ENCODE measurements at places on chromosomes 3 and 15. TPM values are rescaled to one million over a fixed set of nuclear protein-coding genes. Genes with fewer than 3 reads are reported as not detected.

GRCh38 chr15:49625460-49626036 is 4.7 kb downstream of the DTWD1 start:
- DNase-seq, result no peak

DNA sequence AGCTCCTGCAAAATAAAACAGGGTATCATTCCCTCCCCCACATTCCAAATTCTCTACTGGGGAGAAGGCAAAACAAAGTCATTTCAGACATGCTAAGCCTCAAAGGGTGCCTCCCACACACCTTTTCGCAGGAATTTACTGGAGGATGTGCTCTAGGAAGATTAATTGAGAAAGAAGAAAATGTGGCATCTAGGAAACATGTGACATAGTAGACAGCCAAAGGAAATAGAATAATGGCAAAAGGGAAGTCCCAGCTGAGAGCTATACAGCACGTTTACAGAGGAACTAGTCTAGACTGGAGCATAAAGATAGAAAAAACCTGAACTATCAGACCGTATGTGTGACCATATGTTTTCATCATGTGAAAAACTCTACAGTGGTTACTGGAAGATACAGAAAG is 58.8 kb upstream of the MELTF start:
- no peak for DNase-seq

DNA sequence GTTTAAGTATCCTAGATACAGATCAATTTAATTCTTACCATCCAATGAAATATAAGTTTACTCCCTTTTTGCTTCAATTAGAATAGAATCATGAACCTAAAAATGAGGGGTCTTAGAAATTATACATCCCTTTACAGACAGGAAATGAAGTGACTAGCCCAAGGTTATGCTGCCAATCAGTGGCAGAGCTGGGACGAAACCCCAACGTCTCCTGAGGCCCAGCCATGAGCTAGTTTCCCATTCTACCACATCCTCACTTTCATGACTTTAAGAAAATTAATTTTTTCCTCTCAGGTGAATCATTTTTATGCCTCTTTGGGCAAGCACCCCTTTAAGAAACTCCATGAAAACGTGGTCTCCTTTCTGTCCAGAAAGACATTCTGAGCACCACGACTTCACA is 11.2 kb downstream of the LRIG1 start:
- DNase-seq, result no peak

GRCh38 chr3:10286596-10287295 is 6.0 kb downstream of the GHRL start:
- no peak for DNase-seq

DNA sequence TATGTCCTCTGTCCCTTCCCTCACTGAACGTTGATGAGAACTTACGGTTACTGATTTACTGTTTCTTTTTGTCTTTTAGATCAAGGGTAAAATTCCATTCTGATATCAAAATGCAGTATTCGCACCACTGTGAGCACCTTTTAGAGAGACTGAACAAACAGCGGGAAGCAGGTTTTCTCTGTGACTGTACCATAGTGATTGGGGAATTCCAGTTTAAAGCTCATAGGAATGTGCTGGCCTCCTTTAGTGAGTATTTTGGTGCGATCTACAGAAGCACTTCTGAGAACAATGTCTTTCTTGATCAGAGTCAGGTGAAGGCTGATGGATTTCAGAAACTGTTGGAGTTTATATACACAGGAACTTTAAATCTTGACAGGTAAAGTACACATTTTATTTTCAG is 990 bp downstream of the MYNN start:
- DNase-seq, result no peak

DNA sequence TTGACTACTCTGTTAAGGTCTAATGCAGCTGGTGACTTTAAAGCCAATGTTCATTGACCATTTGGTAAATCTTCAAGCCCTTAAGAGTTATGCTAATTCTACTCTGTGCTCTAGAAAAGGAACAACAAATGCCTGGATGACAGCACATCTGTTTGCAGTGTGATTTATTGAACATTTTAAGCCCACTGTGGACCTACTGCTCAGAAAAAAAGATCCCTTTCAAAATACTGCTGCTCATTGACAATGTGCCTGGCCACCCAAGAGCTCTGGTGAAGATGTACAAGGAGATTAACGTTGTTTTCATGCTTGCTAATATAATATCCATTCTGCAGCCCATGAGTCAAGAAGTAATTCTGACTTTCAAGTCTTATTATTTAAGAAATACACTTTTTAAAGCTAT is 110.8 kb downstream of the TBC1D5 start:
- no peak for DNase-seq

- no peak for DNase-seq
Measured at GRCh38 chr15:27601239-27601960, 497.7 kb downstream of the OCA2 start.

DNA sequence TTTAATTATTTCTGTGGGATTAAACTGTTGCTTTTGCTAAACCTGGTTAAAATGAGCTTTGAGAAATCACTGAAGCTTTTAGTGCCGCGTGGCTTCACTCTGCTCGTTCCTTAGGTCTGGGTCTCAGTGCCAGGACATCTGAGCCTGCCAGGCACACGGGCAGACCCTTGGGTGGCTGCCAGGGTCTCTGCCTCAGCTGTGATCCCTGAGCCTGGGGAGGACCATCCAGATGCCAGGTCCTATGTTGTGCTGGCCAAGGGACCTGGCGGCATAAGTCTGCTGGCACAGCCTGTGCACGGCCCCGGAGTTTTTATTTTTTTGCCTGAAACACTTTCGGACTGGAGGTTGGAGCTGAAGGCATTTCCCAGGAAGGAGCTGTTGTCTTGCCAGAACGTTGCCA is 328.1 kb downstream of the LRTM1 start:
- DNase-seq, result no peak

GRCh38 chr3:171374661-171375285 is 85.4 kb downstream of the TNIK start:
- no peak for DNase-seq

DNA sequence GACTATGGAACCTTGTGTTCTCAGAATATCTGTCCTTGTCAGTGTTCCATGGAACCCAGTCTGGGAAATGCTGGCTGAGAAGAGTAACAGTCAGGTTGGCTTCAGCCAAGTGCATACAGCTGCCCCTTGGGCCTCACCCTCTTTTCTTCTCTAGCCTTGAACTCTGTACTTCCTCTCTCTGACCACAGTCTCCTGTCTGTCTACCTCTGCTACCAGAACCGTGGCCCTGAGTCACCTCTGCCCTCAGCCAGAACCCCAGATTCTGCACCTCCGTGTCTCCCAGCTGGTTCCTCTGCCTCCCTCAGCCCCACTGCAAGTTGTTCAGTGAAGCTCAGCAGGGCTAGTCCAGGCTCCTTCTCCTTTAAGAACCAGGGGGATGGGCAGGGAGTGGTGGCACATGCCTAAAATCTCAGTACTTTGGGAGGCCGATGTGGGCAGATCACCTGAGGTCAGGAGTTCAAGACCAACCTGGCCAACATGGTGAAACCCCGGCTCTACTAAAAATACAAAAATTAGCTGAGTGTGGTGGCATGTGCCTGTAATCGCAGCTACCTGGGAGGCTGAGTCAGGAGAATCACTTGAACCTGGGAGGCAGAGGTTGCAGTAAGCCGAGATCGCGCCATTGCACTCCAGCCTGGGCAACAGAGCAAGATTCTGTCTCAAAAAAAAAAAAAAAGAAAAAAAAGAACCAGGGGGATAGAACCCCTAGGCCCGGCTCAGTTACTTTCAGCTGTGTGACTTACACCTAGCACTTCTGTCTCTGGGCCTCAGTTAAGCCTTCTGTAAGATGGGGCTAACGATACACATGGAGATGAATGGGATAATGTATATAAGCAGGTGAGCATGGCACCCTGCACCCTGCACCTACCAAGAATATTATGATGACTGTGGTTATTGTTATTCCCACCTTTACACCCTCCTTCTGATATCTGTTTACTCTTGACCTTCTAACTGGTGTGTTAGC is 24.3 kb upstream of the TATDN2 start:
- DNase-seq, result no peak

DNA sequence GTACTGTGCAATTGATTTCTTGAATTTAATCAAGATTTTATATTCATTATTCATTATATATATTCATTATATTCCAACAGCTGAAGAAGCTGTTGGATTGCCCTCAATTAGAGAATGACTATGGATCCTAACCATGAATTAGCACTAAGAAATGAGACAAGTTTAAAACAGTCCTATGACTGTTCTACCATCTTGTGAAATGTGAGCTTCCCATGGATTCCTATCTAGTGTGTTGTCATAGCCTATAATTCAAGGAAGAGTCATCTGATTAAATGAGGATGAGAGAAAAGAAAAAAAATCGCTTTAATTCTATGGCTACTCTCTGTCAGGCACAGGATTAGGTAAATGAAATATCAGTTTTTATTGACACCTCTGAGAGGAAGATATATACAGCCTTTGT is 696.6 kb upstream of the NAALADL2 start:
- no peak for DNase-seq

DNA sequence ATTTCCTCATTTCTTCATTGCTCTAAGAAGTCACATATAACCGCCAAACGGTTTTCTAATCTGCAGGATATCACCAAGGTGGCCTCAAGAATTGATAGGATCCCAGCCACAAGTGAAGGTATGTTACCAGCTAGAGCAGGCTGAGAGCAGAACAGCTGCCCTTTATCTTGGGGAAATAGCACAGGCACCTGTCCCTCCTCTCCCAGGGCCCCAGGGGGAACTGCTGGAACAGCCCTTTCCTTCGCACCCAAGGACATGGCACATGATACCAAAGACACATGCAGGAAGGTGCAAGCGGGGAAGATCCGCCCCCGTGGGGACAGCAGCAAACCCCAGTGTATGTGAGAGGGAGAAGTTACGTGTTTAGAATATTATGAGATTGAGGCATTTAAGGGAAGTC is 35.3 kb downstream of the HOMER2 start:
- DNase-seq, result no peak

- DNase-seq, result no peak
Measured at GRCh38 chr15:83858820-83859505, 205.0 kb downstream of the ADAMTSL3 start.

DNA sequence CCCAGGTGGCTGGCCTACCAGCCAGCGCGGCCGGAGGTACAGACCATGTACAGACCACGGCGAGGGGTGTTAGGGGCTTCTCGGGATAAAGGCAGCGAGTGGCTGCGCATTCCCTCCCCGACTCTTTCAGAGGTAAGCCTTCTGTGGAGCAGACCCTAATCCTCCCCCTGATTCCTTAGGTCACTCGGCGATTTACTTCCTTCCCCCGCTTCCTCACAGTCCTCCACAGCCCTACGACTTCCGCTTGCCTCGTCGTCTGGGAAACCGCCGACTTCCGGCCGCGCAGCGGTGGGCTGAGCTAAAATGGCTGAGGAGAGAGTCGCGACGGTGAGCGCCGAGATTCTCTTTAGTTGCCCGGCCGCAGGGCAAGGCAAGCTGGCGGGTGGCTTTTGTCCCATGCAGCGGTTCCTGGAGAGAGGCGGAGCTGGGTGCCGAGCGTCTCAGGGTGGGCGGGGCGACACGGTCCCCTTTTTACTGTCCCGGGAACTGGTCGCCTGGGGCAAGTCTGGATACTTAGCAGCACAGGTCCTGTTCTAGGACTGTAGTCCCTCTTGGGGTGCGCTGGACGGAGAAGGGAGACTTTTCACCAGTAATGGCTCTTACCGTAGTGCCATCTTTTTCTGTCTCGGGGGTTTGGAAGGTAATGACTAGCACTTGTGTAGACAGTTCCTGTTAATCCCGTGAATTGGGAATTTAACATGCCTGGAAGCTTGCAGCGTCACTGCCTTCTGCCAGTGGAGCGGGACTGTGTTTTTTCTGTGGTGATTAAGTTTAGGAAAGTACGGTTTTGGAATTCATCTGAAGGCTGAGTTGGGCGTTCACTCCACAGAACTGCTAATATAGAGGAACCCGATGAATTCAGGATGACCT is at the start of the genes BBS4 and HIGD2B:
Gene BBS4 (plus strand): TSS at position 283 of the 870 bp plus-strand sequence. CDS start 21 bp downstream, at position 304.
Gene HIGD2B (minus strand): TSS at position 258 of the 870 bp plus-strand sequence. CDS start 9,808 bp downstream, outside the sequence.
- DNase-seq, result peak; percentile 92

DNA sequence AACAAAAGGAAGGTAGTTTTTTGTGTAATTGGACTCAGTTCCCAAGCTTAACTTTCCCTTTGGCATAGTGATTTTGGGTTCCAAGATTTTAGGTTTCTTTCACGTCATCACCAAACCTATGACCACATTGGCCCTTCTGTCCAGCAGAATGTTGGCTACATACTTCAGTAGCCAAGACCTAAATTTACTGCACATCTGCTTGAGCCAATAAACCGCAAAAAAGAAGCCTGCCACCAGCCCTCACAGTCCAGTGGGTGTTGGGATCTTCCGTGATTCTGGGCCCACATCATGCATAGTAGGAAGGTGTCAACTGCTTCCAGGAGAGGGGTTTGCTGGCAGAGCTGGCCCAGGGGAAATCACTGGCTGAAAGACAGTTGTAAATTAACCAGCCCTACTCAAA is 57.6 kb upstream of the LIPC start:
- DNase-seq, result no peak

DNA sequence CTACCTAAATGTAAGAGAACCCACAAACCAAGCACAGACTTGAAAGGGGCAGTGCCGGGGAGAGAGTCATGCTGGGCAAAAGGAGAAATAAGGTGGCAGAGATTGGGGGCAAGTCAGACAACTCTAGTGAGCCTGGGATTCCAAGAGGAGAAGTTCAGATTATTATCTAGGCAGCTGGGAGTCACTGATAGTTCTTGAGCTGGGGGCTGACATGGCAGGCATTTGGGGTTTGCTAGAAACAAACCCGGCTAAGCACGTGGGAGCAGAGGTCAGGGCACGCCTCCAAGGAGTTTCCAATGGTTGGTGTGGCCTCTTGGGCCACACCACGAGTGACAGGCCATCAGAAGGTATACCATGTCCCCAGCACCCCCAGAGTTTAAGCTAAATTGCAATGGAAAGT is 27.6 kb downstream of the SLC6A6 start:
- no peak for DNase-seq

DNA sequence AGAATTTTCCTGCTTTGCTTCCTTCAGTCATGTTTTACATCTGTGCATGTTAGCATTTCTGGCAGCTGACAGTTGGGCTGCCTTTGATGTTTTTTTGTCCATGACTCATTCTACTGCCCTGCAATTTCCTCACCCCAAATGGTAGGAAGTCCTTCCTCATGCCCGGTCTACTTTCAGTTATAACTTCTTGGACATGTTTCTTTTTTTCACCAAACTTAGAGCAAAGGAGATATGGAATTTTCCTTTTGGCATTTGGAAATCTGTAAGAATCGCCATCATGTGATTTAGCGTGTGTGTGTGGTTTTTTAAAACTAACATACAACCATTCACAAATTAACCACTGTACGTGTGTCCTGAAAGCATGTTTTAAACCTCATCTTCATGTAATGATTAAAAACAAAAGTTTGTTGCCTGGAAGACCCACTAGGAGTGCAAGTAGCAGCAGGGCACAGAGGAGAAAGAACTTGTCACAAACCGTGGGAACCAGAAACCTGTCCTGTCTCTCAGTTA is 430.7 kb upstream of the CFAP20DC start:
- DNase-seq, result no peak

GRCh38 chr3:149648525-149648924 is 9.3 kb downstream of the WWTR1 start:
- no peak for DNase-seq

- no peak for DNase-seq
Measured at GRCh38 chr3:123153125-123154019, 48.4 kb upstream of the SEC22A start.

Gene BCL2A1
- not detected for total RNA-seq

Gene SSUH2
- total RNA-seq, result 0.66 TPM

Gene KBTBD12
- total RNA-seq, result not detected

Gene GOLGA6D
- not detected for total RNA-seq

Gene CNTN6
- total RNA-seq, result 23.2 TPM

Gene SLCO2A1
- total RNA-seq, result not detected

Gene LARP6
- total RNA-seq, result 21.6 TPM

Gene GNAT1
- total RNA-seq, result not detected

Gene IL20RB
- 1.8 TPM for total RNA-seq

Gene CMTM6
- 17.5 TPM for total RNA-seq
